ENCODE measurements at places on chromosomes 7 and 10.
A peak's percentile ranks its signal among the peaks of the same experiment; 100 is the strongest.

DNA sequence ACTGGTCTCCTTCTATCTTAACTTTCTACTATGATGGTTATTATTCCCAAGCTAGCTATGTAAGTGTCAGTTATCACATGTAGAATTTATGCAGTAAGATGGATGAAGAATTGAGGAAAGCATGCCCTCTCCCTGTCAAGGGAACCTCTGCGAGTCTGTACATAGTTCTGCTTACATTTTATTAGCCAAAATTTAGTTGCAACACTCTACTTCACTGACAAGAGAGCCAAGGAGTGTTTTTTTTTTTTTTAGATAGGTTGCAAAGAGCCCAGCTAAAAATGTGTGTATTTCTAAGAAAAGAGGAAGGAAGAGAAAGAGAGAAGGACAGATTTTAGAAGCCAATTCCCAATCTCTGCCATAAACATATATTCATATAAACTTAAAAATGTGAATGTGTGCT is 357.7 kb upstream of the LRRN3 start:
- DNase-seq: no peak

GRCh38 chr7:119681336-119681735 is 591.6 kb upstream of the KCND2 start:
- DNase-seq: no peak

- DNase-seq: no peak
These were observed 181.3 kb downstream of the WDR11 start for GRCh38 chr10:121032460-121032859.

- DNase-seq: no peak
These were observed 99.6 kb upstream of the ANLN start for GRCh38 chr7:36289833-36290661.

DNA sequence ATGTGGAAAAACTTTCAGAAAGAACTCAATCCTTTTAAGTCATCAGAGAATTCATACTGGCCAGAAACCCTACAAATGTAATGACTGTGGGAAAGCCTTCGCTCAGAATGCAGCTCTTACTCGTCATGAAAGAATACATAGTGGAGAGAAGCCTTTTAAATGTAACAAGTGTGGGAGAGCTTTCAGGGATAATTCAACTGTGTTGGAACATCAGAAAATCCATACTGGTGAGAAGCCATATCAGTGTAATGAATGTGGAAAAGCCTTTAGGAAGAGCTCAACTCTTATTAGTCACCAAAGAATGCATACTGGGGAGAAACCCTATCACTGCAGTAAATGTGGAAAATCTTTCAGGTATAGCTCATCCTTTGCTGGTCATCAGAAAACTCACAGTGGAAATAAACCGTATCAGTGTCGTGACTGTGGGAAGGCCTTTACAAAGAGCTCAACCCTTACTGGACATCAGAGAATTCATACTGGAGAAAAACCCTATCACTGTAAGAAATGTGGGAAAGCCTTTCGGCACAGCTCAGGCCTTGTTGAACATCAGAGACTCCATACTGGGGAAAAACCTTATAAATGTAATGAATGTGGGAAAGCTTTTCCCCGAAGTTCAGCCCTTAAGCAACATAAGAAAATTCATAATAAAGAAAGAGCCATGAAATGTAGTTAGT is 10.6 kb downstream of the ZNF485 start:
- no peak for DNase-seq

GRCh38 chr10:78913219-78914059 is 155.3 kb upstream of the ZMIZ1 start:
- DNase-seq: no peak

DNA sequence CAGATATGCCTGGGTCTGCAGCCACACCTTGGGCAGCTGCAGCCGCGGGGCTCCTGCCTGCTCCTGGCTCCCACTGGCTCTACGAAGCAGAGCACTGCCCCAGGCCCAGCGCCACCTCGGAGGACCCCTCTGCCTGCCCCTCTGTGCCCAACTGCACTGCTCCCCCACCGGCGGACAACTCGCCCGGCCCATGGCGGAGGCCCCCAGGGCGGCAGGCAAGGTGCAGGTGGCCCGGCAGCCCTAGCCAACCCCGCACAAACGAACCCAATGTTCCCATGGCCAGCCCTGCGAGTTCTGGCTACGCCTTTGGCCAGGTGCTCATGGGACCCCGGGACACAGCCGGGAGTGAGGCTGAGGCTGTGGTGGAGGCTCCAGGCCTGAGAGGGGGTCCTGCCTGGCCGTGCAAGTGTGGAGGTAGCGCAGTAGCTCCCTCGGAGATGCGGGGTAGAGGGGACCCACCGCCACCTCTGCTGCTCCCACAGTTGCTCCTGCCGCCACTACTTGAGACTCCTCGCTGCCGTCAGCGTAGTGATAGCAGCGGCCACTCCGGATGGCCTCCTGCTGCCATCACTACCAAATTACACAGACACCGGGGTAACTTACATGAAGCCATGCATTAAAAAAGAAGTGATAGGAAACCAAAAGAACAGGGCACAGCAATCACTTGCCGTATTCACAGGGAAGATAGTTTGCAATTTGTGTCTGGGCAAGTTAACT is 97.3 kb upstream of the SP4 start:
- DNase-seq: no peak

- DNase-seq: no peak
These were observed 3.3 kb upstream of the FAS start for GRCh38 chr10:88987243-88987725.

GRCh38 chr10:49072166-49072885 is 43.0 kb downstream of the VSTM4 start:
- no peak for DNase-seq

DNA sequence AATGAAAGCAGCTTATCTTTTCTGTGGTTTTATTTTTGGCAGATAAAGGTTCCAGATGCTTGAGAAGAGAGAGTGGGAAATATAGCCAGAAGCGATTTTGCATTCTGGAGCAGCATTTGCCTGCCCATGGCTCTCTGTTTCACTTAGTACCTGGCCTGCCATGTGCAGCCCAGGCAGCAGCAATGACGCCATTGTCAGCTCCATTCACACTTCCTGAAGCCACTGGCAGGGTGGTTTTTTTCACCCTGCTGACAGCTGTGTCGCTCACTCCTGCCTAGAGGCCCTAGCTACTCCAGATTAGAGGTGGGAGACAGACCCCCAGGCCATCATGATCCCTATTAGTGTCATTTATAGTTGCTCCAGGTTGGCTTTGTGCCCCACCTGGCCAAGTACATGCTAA is 30.1 kb upstream of the NEUROD6 start:
- no peak for DNase-seq

DNA sequence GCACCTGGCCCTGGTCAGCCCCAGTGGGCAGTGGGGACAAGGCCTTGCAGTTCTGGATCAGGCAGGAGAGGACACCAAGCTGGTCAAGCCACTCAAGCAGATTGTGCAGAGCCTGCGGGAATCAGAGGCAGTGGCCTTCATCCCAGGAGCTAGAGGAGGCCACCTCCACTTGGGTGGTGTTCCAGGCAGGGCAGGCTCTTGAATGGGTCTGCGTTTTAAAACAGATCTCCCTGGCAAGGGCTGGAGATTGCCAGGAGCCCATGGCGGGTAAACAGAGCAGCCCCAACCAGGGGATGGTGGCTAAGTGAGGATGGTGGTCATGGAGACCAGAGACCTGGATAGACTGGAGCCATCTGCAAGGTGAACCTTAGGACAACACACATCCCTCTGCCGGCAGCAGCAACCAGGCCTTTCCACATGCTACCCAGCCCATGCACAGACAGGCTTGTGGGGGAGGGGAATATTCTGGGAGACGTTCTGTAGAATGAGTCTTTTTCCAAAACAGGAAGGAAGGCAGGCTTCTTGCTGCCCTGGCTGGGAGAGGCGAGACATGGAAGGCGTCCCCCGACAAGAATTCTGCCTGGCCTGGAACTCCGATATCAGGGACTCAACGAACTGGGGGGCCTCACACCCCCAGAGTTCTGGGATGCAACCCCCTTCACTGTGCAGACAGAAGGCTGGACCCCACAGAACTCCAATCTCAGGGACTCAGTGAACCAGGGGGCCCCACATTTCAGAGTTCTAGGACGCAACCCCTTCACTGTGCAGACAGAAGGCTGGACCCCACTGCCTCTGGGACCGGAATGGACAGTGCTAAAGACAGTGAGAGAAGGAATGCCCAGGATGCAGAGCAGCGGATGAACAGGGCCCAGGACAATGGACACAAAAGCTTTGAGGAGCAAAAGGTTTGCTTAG is 264.8 kb downstream of the PTPRN2 start:
- DNase-seq: no peak

- DNase-seq: no peak
These were observed 828.8 kb upstream of the MBL2 start for GRCh38 chr10:53601260-53601875.

GRCh38 chr10:59907918-59908807 is 1.8 kb upstream of the CCDC6 start:
- DNase-seq: peak; percentile 13

DNA sequence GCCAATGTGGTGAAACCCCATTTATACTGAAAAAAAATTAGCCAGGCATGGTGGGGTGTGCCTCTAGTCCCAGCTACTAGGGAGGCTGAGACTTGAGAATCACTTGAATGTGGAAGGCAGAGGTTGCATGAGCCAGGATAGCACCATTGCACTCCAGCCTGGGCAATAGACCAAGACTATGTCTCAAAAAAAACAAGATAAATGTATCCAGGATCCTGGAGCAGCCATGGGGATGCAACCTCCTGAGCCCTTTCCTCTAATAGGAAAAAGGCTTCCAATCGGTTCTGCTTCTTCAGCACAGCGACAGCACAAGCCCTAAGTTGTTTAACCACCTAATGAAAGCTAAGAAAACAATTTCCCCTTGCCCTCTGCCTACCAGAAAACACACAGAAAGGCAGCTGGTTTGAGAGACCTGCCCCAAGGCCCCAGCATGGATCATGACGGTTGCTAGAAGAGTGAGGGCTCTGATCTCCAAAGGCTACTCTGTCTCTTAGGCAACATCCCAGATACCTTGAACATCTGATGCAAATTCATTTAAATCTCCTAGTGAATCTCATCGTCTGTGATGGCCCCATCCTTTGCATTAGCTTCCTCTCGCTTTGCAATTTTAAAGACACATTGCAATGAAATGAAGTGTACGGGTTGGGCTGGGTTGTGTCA is 220.8 kb downstream of the ARHGAP21 start:
- DNase-seq: no peak

DNA sequence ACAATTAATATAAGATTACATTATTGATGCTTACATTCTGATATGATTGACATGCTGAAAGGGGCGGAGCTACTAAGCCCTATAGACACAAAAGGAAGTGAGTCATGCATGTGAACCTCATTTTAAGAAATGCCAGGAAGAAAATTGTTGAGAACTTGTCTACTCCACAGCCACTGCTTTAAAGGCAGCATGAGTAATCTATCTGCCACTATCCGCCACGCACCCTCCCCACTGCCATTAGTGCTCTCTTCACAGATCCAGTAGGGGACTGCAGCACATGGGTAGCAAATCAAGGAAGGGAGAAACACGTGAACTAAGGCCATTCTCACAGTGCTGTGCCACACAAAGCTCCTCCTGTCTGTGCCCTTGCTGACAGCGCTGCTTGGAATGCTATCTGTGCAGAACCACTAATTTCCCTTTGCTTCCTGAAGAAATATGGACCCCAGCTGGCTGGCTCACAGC is 524.8 kb downstream of the GRM8 start:
- DNase-seq: no peak

- no peak for DNase-seq
These were observed 7.0 kb downstream of the PTF1A start for GRCh38 chr10:23198940-23199767.

DNA sequence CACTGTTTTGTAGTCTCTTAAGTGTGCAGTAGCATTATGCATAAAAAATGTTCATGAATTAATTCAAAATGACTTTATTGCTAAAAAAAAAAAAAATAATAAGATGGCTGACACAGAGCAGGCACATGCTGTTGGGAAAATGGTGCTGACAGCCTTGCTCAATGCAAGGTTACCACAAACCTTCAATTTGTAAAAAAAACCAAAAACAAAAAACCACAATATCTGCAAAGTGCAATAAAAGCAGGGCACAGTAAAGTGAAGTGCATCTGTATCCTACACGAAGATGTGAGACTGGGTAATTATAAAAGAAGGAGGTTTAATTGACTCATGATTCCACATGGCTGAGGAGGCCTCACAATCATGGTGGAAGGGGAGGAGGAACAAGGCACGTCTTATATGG is 185.8 kb downstream of the USP6NL start:
- DNase-seq: no peak

DNA sequence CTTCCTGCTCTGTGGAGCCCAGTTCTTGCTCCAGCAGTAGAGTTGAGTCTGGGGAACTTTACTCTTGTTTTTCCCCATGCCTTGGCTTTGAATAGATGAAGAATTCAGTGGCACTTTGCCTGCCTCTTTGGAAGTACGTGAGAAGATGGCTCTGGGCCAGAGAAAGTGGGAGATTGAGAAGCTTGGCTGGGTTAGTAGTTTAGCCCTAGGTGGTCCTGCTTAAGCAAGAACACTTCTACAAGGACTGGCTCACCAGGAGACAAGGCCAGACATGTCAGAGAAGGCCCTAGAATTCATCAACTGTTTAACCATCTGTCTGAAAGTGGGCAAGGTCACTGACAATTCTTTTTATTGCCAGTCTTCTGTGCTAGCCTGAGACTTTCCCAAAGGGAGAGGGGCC is 410.3 kb downstream of the TYW1 start:
- DNase-seq: peak; percentile 40

- DNase-seq: no peak
These were observed 43.6 kb downstream of the KLHDC10 start for GRCh38 chr7:130113887-130114286.

DNA sequence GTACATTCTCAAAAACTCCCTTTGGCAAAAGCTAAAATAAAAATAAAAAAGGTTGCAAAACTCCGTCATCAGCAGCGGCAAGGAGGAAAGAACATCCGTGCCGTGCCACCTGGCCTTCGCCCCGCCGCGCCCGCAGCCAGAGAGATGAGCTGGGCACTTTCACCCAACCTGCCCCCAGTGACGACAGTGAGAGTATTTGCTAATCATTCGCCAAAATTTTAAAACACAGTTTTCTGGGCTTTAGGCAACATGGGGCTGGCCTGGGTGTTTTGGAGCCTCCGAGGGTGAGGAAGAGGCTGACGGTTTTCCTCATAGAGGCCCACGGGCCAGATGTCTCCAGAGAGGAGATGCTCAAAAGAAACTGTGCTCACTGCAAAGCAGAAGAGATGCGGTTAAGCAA is 128.2 kb downstream of the PRKAG2 start:
- no peak for DNase-seq

- DNase-seq: no peak
These were observed 921.4 kb upstream of the CELF2 start for GRCh38 chr10:10096296-10096695.

GRCh38 chr10:14219411-14219810 is 111.3 kb downstream of the FRMD4A start:
- DNase-seq: no peak

Measured in NCI-H187 treated with DMSO at 0.1 percent for 48 hours (cell line).